NCI-H774 (cell line): ENCODE measurements at places on chromosomes 1 and 21.

DNA sequence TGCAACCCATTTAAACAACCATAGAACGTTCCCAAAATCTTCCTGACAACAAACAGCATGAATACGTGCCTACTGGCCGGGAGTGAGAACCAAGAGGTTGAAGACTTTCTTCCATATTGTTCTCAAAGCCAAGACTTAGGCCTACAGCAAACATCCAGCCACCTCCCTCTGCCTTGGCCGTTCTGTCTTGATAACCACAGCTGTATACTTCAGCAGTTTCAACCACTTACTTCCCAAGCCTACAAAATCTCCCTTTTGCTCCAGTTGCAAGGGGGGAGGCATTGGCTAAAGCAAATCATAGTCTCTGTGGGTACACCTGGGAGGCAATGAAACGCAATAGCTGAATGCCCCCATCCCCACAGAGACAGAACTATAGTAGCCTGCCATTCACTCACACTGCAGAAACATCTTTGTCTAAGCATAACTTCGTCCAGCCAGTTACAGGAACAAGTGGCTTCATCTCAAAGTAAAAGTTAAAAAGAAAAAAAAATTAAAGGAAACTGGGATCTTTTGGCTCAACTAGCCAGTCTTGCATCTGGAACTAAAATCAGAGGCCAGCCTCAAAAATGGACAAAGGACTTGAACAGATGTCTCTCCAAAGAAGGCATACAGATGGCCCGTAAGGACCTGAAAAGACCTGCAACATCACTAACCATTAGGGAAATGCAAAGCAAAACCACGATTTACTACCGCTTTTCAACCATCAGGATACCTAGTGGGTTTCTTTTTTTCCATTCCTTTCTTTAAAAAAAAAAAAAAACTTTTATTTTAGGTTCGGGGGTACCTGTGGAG is 186.0 kb downstream of the PSMG1 start:
- DNase-seq = no peak

GRCh38 chr1:56135069-56135863 is 444.1 kb downstream of the PLPP3 start:
- DNase-seq = no peak

DNA sequence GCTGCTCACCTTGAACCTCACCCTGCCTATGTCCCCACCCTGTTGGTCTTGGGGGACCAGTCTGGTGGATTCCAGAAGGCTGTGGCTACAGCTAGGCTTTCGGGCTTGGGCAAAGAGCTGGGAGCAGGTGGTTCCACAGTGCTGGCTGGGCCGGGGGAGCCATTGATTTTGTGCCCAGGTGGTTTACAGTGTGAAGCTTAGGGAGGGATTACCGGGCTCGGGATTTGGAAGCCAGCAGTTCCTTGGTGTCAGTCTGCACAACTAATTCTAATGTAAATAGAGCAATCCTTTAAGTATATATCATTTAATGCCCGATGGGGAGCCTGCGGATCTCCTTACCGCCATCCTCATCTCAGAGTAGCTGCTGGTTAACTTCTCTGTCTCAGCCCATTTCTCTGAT is 38.2 kb downstream of the PRDM16 start:
- no peak for DNase-seq

DNA sequence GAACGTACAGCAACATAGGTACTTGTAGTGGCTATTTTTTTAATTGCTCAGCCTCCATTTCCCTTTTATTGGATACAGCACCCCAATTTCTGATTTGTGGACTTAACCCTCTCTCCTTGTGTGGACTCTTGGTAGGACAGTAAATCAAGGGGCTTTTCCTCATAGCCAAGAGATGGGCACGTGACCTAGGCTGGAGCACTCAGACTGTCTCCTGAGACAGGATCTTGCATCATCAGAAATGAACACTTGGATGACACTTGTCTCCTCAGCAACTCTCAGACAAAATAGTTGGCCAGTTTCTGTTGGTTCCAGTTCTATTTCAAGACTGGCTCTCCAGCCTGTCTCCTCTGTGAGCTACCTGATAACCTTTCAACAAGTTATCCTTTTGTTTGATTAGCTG is 112.9 kb upstream of the ZNF678 start:
- no peak for DNase-seq

- no peak for DNase-seq
Measured at GRCh38 chr21:44334329-44335030, 4.7 kb downstream of the CFAP410 start.

DNA sequence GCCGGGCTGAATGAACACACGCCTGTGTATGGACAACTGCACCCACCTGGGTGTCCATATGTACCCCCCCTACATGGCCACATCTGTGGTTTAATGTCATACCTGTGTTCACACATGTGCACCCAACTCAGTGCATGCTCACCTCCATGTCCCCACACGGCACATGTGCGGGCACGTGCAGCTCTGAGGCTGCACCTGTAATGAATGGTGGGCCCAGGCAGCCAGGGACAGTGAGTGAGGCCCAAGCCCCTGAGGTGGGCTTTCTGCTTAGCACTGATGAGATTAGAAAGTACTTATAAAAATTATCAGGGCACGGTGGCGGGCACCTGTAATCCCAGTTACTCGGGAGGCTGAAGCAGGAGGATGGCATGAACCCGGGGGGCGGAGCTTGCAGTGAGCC is 42.5 kb upstream of the CSF3R start:
- DNase-seq = no peak

- no peak for DNase-seq
Measured at GRCh38 chr1:225654688-225655508, 2.0 kb upstream of the ENAH start.

DNA sequence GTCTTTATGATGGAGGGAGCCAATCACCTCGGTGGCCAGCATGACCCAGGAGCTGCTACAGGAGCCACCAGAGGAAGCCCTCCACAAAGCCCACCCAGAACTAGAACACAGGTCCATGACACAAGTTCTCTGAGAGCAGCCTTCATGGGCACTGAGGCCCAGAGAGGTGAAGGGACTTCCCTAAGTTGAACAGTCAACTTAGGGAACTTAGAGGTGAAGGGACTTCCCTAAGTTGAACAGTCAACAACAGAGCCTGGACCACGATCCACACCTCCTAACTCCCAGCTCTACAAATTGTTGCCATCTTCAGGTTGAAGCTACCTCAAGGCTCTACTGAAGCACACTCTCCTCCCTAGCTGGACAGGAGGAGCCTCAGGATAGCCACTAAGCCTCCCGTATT is 132.7 kb downstream of the CCDC185 start:
- no peak for DNase-seq

DNA sequence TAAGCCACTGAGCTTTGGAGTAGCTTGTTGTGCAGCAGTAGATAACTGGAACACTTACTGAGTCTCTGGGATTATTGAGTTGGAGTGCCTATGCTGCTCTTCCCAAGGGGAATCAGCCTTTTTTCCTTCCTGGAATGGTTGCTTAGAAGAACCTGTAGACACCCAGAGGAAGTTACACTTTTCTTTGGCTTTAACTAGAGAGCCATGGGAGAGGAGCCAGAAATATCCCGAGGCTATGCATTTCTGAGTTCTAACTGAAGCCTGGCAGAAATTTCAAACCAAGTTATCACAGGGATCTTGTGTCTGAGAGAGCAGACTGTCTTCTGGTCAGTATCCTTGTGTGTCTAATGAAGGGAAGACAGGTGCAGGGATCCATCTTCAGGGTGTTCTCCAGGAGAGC is 28.3 kb downstream of the LAMC1 start:
- DNase-seq = no peak

GRCh38 chr1:155001675-155002463 is 733 bp upstream of the ZBTB7B start:
- peak; percentile 99 for DNase-seq

GRCh38 chr1:202076050-202076511 is 46.6 kb upstream of the GPR37L1 start:
- DNase-seq = no peak

DNA sequence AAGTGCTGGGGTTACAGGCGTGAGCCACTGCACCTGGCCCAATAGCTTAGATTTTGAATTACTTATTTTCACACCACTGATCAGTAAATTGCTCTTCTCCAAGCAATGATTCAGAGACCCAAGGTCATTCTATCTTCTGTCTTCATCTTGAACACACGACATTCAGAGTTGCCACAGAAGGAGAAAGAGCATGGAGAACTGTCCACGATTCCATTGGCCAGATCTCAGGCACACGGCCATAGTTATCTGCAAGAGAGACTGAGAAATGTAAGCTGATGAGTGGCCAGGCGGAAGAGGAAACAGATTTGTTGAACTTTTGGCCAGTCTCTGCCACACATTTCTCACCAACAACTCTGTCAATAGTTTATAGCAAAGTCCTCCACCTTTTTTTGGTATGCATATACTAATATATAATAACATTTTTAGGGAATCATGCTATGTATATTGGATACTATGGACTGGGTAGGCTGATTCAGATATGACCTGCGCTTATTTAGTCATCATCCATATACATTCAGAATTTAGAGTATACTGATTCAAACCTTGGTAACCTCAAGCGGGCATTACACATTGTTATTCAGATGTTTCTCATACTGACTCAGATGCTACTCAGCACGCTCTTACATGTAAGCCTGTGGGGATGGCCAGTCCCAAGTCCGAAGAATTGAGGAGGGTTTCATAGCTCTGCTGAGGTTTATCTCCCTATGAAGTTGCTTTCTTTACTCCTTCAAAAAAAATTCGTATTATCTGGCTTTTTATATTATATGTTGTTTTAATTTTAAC is 25.5 kb upstream of the CAP1 start:
- no peak for DNase-seq

GRCh38 chr21:36320421-36321324 is 676 bp downstream of the MORC3 start:
- DNase-seq = peak; percentile 72

GRCh38 chr1:95301091-95301490 is 67.1 kb downstream of the RWDD3 start:
- no peak for DNase-seq

- DNase-seq = no peak
Measured at GRCh38 chr1:235834620-235835019, 32.1 kb downstream of the LYST start.

DNA sequence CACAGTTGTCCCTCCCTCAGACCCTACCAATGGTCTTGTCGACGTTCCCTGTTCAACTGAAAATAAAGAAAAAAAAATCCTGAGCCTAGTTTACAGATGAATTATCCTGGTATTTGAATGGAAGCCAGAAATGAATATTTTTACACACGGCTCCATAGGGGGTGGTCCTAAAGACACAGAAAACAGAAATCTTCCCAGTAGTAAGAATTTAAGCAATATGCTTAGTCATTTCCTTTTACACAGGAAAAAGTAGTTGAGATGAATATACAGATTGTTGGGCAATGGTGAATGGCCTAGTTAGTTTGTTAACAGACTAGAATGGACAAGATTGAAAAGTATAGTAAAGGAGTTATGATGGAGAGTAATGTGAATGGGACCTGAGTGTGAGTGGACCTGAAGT is 67.4 kb downstream of the RGS18 start:
- DNase-seq = no peak

DNA sequence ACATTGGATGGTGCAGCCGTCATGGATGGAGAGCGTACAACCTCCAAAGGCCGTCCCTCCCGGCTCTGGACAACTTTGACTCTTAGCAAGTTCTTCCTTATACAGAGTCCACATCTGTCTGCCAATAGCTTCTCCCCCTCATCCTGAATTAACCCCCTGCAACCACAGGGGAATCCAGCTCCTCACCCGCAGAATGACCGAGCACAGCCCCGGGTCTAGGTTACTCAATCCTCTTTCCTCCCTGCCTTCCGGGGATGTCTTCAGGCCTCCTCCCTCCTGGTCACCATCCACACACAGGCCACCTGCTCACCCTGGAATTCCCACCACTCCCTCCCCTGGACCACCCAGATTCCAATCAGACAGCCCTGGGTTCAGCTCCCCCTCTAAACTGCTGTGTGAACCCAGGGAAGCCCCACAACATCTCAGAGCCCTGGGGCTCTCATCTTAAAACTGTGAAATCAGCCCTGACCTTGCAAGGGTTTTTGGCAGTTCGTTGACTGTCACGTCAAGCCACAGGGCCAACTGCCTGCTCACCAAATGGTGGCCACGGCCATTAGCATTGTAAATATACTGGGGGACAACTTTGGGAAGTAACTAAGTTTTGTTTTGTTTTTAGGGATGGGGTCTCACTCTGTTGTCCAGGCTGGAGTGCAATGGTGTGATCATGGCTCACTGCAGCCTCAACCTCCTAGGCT is 54.2 kb downstream of the HSPG2 start:
- DNase-seq = no peak

- DNase-seq = no peak
Measured at GRCh38 chr1:110408488-110408887, 994 bp upstream of the LAMTOR5 start.

- DNase-seq = no peak
Measured at GRCh38 chr1:196409586-196409985, 198.7 kb downstream of the KCNT2 start.

GRCh38 chr1:97649591-97649990 is 271.2 kb downstream of the DPYD start:
- no peak for DNase-seq

DNA sequence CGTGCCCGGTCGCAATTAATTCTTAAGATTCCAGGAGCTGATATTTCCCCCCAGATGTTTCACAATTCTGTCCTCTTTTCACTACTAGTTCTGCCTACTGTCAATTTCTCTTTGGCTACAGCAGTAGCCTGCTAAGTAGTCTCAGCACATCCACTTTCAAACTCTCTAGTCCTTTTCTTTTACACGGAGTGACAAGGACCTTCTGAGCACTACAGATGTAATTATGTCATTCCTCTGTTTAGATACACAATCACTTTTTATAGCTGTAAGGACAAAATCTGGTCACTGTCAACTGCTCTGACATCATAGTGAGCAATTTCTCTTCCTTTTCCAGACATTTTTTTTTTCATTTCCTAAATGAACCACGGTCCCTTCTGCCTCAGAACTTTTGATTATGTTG is 421.7 kb upstream of the CHRM3 start:
- DNase-seq = no peak

DNA sequence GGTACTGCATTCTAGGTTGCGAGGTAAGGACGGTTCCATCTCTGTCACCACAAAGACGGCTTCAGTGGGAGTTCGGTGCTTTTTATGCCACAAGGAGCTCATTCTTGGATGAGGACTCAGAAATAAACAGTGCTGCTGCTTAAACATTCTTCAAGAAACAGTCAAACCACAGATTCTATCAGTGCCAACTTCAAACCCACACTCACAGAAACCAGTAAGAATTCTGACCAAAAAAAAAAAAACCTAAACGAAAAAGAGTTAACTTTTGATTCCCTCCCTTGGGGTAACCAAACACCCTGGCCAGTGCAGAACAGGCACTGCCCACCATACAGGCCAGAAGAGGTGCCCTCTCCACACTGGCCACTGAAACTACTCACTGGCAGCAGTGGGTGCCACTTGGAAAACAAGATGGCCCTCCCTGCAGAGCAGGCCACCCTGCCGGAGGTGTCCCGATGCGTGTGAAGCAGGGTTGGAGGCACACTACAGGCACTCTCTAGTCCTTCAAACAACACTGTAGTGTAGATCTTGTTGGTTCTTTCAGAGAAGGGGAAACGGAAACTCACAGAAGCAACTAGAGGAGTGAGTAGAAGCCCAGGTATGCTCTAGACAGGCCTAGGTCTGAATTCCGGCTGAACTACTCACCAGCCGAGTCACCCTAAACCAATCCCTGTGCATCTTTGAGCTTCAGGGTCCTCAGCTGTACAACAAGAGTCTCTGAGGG is 87.3 kb upstream of the TLR5 start:
- DNase-seq = no peak
